ENCODE measurements at places on chromosomes 16 and 17.

DNA sequence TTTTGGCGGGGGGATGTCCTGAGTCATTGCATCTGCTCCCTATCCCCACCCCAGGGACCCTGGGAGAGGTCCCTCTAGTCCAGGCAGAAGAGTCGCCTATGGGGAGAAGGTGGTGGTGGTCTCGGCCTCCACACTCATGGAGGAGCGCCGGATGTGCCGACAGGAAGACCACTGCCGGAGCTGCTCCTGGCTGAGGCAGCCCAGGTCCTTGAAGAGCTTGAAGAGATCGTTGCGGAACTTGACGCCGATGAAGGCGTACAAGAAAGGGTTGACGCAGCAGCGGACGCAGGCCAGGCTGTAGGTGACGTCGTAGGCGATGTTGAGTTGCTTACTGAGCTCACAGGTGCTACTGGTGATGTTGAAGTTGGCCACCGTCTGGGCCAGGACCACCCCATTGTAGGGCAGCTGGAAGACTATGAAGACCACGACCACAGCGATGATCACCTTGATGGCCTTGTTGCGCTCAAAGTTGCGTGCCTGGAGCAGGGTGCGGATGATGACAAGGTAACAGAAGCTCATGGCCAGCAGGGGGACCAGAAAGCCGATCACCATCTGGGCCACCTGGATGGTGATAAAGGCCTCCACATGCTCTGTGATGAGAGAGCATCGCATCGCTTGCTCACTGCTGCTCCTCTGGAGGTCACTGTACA lies 10.5 kb downstream of the CCR7 start:
- DNase-seq: no peak

GRCh38 chr16:68115851-68116250 lies 30.7 kb downstream of the NFATC3 start:
- DNase-seq: no peak

GRCh38 chr17:75473246-75473645 lies 16.8 kb downstream of the TMEM94 start:
- DNase-seq: no peak

- DNase-seq: no peak
These were observed 9.0 kb upstream of the PHKG2 start for GRCh38 chr16:30738984-30739951.

DNA sequence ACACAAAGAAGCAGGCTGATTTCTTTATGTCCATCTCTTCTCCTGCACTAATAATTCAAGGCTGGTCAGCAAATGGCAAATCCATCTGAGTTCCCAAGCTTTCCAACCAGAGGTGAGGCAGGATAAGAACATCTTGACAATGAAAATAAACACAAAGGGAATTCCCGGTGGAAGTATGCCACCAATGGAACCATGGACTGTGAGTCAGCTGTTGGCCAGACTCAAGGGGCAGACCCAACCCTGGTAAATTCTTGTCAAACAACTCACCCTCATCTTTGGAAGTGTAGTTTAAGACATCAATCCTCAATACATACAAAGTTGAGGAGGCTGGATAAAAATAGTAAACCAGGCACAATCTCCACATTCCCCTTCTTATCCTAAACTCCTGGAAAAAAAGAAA lies 74.3 kb upstream of the CES5A start:
- DNase-seq: no peak

GRCh38 chr16:17836868-17837602 lies 366.3 kb upstream of the XYLT1 start:
- no peak for DNase-seq

- no peak for DNase-seq
These were observed 344.6 kb downstream of the SOX9 start for GRCh38 chr17:72465191-72466024.

DNA sequence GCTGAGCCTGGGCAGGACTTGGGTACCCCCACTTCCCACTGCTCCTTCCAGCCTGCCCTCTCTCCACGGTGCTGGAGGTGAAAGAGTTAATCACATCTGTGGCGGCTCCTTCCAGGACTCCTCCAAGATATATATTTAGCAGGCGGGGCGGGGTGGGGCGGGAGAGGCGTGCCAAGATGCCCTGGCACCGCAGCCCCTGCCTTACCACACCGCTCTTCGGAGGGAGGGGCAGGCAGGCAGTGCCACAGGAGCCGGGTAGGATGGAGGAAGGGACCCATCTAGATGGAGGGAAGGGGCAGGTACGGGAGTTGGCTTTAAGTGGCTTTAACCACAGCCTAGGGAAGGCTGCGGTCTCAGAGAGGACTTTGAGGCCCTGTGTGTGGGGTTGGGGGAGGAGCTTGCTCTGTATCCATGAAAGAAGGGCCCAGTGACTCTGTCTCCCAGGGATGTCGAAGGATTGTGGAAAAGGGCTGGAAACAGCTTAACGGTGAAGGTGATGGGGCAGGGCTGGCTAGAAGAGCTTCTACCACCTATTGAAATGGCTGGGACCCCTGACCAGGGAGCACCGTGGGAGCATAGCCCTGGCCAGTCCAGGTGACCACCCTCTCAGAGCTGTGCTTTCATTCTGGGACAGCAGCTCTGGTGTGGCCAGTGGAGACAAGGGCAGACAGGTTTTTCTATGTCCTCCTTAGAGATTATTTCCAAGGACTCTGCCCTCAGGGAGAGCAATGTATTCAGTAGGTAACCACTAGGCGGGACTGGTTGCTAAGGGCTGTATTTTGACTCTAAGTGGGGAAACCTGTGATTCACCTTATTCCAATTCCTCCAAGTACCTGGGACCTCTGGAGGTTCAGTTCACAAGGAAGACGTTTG lies 13.0 kb downstream of the GPR142 start:
- peak; percentile 61 for DNase-seq

GRCh38 chr17:62919388-62919787 lies 46.6 kb upstream of the TANC2 start:
- no peak for DNase-seq
